ENCODE measurements at places on chromosomes 13 and 19.

GRCh38 chr19:42155796-42156195 lies 23.6 kb upstream of the POU2F2 start:
- no peak for DNase-seq

DNA sequence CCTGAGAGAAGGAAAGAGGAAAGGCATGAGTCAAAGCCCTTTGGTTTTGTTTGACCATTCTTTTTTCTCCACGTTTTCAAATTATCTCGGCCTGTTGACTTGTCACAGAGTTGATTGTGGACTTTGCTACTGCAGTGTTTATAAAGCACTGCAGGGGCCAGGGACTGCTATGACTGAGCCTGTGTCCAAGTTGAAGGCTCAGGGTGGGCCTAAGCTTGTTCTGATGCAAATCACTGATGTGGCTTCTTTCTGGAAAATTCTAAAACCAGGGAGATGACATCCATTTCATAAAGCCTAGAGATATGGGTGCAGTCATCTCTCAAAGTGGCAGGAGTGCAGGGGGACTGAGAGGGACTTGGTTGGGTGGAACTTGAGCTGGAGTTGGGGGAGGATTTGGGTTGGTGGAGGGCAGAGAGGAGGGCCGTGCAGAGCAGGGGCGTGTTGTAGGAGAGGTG lies 1.2 kb upstream of the CXCL17 start:
- no peak for DNase-seq

DNA sequence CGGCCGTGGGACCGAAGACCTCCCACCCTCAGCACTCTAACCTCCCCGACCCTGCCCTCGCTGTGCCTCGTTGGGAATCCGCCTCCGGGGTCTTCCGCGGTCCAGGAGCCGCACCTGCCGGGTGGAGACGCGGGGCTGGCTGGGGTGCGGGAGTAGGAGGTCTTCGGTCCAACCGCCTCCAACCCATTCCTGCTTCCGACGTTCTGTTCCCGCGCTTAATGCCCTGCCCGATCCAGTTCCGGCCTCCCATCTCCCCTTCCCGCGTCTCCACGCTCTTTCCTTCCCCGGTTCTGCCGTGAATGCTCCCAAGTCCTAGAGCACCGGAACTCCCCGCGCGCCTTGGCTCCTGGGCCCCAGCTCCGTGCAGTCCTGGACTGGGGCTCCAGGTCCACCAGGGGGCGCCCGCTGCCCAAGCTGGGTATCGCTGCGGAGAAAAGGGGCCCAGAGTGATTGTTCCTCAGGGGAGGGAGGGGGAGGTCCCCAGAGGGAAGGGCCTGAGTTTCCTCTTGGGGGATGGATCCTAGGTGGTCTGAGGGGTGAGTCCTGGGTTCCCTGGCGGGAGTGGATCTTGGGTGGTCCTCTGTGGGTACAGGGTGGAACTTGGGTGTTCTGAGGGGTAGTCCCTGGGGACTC lies 14.1 kb upstream of the TNFSF9 start:
- peak; percentile 82 for DNase-seq

DNA sequence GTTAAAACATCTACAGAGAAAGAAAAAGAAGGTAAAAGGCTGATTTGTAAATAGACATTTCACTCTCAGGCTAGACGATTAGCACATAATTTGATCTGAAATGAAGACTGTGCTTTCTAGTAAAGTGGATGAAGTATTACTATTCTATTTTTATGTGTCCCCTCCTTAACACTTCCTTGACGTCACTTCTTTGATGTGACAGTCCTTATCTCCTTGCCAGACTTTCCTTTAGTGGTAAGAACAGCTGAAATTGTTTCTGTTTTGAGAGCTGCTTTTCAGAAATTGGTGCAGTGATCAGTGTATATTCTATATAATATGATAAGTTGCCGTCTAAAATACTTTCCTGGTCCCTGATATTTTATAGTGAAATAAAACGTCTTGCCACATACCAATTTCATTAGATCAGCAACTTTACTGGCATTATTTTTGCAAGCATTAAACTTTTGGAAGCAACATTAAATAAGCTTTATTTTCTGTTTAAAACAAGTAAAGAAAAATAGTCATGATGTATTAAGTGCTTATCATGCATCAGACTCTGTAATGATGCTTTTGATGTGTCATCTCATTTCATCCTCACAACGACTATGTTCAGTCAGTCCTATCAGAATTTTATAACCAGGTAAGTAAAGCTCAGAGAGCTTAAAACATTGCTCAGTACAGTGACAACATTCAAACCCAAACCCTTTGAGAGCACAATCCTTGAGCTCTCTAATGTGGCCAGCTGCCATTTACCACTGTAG lies 210.3 kb upstream of the PCDH9 start:
- DNase-seq, result no peak

DNA sequence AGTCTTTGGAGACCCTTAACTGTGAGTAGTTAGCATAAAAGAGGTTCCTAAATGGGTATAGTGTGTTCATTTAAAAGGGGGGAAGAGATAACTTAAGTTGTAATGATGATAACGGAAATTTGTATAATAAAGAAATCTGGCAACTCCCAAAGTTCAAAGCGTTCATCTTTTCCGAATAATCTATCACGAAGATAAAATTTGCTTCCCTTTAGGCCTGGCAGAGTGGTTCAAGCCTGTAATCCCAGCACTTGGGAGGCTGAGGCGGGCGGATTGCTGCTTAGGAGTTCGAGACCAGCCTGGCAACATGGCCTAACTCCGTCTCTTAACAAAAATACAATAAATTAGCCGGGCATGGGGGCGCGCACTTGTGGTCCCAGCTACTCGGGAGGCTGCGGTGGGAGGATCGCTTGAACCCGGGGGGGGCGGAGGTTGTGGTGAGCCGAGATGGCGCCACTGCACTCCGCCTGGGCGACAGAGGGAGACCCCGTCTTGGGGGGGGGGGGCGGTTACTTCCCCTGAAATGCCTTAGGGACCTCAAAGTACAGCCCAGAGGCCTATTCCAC lies 934 bp downstream of the N4BP2L2 start:
- DNase-seq, result no peak

DNA sequence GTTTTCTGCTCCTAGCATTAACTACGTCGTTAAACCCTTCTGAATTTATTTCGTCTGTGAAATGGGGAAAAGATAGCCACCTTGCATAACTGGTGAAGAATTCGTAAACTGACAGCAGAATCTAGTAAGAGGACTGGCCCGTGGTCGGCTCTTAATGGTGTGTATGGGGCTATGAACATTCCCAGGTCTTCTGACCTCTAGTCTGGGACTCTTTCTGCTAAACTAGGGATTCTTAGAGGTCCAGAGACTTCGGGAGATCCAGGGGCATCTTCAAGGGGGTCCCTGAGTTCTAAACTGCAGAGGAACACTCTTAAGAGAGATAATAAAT lies 231.1 kb upstream of the SERP2 start:
- no peak for DNase-seq

- DNase-seq, result no peak
Measured at GRCh38 chr13:109869312-109870237, 83.2 kb upstream of the IRS2 start.

DNA sequence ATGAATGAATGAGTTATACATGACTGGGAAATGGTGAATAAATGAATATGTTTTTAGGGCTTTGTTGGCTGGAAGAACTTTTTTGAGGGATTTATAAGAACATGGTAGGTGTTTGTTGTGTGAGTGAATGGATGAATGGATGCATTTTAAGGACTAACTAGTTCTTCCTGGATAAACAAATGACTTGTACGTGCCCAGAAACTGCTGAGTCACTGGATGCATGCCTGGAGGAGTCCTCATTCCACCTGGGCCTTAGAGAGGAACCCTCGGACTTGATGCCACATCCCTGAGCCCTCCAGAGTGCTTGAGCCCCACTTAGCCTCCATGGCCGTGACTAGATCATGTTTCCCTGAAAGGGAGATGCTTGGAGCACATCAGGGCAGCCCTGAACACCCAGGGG lies 153.4 kb downstream of the DPF1 start:
- no peak for DNase-seq

- peak; percentile 62 for DNase-seq
Measured at GRCh38 chr13:85313761-85314503, 485.3 kb downstream of the SLITRK6 start.

DNA sequence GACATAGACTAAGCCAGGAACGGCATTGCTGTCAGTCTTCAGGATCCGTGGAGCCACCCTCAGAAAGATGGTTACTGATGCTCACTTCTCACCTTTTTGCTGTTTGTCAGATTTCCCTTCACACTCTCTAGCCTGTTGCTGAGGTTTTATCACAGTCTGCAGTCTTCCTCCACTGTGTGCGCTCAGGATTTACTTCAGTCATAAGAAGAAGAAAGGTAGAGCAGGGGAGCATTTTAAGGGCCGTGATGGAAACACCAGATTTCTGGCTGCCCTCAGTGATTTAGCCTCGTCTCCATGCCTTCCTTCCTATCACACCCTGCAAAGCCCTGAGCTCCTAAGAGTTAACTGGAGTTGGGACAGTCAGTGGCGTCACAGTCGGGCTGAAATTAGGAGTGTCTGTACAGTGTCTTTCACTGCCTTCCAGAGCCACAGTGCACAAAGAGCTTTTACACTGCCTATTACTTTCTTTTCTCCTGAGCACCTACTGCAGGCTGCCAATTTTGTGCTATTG lies 60.0 kb upstream of the GPR183 start:
- no peak for DNase-seq

DNA sequence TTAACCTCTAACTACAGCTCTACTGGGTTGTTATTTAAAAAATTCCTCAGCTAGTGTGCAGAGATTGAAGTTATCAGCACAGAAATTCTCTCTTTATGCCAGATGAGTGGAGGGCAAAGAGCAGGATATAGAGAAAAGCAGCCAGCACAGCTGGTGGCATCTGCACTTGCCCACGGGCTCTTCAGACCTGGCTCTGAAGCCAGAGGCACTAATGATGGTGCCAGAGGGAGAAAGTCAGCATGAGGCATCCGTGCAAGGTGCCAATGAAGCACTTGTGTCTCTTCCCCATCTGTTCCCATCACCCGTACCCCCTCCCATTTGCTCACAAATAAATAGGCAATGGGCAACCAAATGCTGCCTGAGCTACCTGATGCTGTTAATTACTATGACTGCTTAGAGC lies 138.9 kb downstream of the OLFM4 start:
- DNase-seq, result no peak

DNA sequence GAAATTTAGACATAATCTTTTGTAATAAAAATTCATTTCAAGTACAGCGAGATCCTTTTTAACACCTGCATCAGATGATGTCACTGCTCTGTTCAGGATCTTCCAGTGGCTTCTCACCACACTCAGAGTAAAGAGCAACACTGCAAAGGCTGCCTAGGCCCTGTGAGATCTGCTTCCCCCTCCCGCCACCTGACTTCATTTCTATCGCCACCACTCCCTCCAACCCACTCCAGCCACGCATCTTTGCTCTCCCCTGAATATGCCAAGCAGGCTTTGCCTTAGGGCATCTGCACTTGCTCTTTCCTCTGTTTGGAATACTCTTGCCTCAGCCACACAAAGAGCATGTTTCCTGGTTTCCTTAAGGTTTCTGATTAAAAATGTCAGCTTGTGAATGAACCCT lies 58.3 kb downstream of the MBNL2 start:
- DNase-seq, result no peak

DNA sequence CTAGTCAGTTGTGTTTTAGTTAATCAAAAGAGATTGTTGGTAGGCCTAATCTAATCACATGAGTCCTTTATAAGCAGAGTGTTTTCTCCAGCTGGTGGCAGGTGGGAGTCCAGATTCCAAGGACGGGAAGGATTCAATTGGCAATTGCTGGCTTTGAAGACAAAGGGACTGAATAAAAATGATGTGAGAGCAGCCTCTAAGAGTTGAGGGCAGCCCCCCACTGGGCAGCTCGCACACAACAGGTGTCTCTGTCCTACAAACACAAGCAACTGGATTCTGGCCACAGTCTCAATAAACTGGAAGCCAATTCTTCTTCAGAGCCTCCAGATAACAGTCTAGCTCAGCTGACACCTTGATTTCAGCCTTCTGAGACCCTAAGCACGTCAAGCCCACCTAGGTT lies 915.2 kb downstream of the PCDH9 start:
- no peak for DNase-seq

DNA sequence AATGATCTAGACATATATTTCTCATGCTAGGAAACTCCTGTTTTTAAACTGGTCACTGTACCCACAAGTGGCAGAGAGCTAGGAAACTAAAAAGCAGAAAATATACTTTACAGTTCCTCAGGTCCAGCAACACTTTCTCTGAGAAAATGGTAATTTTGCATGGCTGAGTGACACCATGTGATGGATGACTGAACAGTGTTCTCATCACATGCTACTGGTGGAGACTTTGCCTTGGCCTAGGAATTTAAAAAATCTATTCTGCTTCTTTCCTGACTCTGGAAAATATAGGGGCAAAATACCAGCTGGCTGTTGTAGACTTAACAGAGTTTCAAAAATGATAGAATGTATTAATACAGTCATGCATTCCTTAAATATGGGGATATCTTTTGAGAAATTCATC lies 50.0 kb downstream of the LATS2 start:
- DNase-seq, result no peak

- peak; percentile 100 for DNase-seq
Measured at GRCh38 chr19:44891016-44891882, at the start of gene TOMM40. Gene TOMM40 (plus strand): TSS chr19:44891254. CDS start chr19:44891416, 162 bp downstream.

DNA sequence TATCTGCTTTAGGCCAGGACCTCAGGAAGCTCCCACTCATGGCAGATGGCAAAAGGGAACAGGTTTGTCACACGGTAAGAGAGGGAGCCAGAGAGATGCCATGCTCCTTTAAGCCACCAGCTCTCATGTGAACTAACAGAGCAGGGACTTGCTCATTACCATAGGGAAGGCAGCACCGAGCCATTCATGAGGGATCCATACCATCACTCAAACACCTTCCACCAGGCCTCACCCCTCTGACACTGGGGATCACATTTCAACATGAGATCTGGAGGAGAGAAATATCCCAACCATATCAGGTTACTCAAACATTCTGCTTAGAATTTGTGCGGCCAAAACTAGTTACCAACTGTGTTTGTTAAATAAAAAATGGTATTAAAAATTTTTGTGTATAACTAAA lies 427.0 kb downstream of the UQCRFS1 start:
- DNase-seq, result no peak

DNA sequence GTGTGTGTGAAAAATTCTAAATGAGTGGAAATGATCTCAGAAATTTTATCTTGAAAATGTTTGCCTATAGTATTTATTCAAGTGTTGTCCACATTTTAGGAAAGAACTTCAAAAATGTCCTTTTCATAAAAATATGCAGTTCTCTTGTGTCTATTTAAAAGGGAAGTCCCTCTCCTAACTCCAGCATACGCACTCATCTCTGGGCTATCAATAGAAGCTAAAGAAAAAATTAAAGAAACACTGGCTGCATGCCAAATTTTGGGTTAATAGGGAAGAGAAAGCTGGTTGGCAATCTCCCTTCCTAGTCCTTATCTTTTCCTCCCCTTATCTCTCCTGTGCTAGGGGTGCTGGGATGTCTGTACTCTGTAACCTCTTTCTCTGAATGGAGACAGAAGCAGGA lies 313.3 kb downstream of the ENOX1 start:
- peak; percentile 66 for DNase-seq

Measured in COLO829 (cell line).